Left renal cortex interstitium (tissue), 4 donors: ENCODE measurements at places on chromosomes 1 and 21. TPM values are rescaled to one million over a fixed set of nuclear protein-coding genes. Genes with fewer than 3 reads are reported as not detected.

DNA sequence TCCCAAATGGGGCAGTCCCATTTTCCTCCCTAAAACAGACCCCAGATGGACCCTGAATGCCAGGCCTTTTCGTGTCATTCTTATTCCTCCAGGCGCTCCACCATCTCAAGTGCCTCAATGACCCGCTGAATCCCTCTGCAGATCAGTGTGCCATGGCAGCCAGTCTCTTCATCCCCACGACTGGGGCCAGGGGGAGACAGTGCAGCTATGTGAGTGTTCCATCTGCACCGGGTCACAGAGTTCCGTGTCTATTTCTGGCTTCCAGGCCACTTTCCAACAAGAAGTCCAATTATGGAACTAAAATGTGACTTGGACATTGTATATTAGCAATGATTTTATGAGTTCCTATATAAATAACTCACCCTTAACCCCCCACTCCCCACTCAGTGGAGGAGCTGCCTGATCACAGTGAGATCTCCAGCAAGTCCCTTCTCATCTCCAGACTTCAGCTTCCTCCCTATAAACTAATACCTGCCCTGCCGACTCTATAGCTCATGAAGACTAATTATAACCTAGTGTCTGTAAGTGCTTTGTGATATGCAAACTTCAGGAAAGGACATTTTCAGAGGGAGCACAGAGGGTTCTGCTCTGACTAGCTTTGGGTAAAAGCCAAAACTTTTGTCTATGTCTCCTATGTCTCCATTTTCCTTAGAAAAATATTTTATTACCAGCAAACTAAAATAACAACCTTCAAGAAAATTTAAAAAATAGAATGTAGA is 56.3 kb upstream of the NFASC start:
- DNase-seq: no peak

- no peak for DNase-seq
These were observed 320.1 kb downstream of the TGFB2 start for GRCh38 chr1:218665221-218665620.

- DNase-seq: no peak
These were observed 406.6 kb upstream of the CAMK1G start for GRCh38 chr1:209176866-209177430.

DNA sequence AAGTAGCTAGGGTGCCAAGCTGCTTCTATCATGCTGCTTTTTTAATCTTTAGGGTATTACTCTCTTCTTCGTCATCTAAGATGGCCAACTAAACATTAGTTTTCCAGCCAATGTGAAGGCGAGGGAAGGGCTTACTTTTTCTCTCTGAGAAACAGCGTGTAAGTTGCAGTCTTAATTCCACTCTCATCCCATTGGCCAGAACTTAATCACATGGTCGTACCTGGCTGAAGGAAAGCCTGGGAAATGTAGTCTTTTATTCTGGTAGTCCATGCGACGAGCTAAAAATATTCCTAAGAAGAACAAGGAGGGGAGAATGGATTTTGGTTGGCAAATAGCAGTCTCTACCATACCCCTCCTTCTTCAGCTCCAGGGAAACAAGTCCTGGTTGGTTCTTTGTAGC is 21.5 kb downstream of the DNAJC6 start:
- DNase-seq: no peak

DNA sequence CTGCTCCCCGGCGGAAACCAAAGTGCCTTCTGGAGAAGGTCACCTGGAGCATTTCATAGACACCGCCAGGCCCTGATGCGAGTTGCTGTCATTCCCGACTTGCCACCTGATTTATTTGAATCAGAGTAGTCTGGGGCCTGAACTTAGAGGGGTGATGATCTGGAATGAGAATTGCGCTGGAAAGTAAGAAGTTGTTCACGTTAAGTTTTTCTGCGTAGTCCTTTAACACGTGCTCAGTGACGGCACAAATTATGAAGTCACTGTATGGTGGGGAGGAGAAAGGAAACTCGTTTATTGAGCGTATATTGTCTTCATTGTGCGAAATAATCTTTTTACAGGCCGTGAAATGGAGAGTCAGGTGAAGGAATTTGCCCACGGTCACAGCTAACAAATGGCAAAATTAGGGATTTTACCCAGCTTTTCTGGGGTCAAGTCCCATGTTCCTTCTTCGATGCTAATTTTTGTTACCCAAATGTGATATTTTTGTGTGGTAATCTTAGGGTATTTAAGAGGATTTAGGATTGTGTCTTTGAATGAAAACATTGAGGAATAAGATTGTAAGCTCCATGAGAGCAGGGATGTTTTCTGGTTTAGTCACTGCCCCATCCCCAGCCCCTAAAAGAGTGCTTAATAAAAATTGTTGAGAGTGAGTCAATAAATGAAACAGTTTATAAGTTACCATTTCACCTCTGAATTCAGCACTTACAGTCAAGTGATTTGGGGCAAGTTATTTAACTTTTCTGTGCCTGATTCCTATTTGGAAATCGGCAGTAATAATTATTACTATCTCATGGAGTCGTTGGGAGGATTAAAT is 46.4 kb upstream of the NBL1 start:
- no peak for DNase-seq

PLA2G2A gene
- polyA plus RNA-seq: 0.13 TPM
